ENCODE measurements at places on chromosomes 4 and X. TPM values are rescaled to one million over a fixed set of nuclear protein-coding genes. Genes with fewer than 3 reads are reported as not detected.

- H3K4me3 ChIP-seq, result peak within 1 kb of the TSS; percentile 59
- no peak for DNase-seq
- no peaks in the 10 kb centered on the region for H3K27me3 ChIP-seq
- peak within 1 kb of the TSS; percentile 89 for H3K27ac ChIP-seq
Observed at GRCh38 chrX:103356130-103356798, at the start of gene TCEAL9. Gene TCEAL9, plus strand, starts transcription at chrX:103356506. Its CDS starts 1,179 bp downstream, at chrX:103357685.

- no peak for DNase-seq
- H3K27ac ChIP-seq, result no peak overlapping the region
- peaks cover 100% of the 10 kb centered on the region for H3K36me3 ChIP-seq
- no peaks in the 10 kb centered on the region for H3K4me1 ChIP-seq
- H3K27me3 ChIP-seq, result no peaks in the 10 kb centered on the region
Observed at GRCh38 chr4:3184725-3185124, 64.2 kb upstream of the MSANTD1 start.

Gene PPM1K
- total RNA-seq, result 12.4 TPM

Gene TXK
- 5.2 TPM for total RNA-seq

Gene CT83
- total RNA-seq, result not detected

Gene GAGE12E
- total RNA-seq, result not detected

Gene DOCK11
- total RNA-seq, result 1.1 TPM

All from esophagus squamous epithelium (tissue), 5 donors.